ENCODE measurements at places on chromosomes 12 and 14.
A peak's percentile ranks its signal among the peaks of the same experiment; 100 is the strongest.

DNA sequence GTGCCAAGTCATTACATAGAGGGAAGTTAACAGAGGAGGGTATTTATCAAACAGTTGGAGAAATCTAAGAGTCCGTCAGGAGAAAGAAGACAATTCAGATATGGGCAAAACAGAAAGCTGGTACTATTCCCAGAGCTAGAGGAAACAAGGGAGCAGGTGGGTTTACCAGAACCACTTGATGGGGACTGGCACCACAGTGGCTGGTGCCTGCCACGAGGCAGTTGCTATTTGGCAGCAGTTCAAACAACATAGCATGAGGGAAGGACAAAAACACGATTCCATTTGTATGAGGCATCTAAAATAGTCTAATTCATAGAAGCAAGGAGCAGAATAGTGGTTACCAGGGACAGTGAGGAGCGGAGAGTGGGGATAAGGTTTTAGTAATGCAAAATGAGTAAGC is 24.6 kb upstream of the KLRD1 start:
- no peak for DNase-seq

- no peak for DNase-seq
These were observed 1.0 kb downstream of the RTL1 start for GRCh38 chr14:100902295-100903133.

DNA sequence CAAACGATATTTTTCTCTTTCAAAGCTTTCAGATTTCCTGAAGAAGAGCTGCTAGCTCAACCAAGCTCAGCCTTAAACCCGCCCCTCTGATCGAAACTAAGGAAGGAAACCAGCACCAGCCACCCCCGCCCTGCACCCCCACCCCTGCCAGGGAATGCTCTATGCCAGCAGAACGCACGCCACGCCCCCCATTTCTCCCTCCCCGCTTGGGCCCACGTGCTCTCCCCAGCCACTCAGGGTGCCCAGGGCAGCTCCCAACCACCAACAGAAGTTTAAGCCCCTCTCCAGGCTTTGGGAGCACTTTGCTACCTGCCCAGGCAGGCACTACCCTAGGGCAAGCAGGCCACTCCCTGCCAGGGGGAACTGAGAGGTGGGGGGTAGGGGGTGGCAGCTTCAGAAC is 18.8 kb upstream of the KRT78 start:
- no peak for DNase-seq

DNA sequence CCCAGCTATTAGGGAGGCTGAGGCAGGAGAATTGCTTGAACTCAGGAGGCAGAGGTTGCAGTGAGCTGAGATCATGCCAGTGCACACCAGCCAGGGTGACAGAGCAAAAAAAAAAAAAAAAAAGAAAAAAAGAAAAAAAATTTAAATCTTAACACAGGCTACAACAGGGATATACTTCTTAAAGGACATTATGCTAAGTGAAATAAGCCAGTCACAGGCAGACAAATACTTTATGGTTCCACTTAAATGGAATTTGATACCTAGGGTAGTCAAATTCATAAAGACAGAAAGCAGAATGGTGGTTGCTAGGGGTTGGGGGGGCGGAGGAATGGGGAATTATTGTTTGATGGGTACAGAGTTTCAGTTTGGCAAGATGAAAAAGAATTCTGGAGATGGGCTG is 14.8 kb upstream of the PPTC7 start:
- DNase-seq = no peak

- no peak for DNase-seq
These were observed 411.8 kb downstream of the NPAS3 start for GRCh38 chr14:33350366-33350990.

DNA sequence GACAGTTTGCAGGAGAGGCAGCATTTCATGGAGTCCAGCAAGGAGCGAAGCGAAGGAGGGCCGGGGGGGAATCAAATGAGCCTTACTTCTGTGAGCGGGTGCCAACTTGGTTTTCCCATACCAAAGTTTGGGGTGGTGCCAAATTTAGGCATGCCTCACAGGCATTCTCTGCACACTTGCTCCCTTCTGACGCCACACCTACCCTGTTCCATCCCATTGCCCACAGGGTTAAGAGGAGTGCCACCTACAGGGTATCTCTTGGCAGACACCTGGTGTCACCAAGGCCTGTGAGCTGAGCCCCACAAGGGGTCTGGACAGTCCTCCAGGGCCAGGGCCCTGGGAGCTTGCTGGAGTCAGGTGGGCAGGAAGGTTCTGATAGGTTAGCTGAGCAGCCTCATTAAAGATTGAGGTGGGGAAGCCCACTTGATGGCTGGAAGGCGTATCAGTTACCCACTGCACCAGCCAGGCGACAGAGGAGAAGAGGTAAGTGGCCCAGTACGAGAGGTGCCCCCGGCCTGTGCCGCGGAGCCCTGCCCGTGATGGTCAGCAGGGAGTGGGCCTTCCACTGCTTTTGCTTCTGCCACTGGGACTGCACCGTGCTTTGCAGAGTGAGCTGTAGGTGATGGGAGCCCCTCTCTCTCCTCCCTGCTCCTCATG is 45.2 kb downstream of the DEGS2 start:
- no peak for DNase-seq

GRCh38 chr12:40980427-40980961 is 207.6 kb upstream of the PDZRN4 start:
- DNase-seq = peak; percentile 59

DNA sequence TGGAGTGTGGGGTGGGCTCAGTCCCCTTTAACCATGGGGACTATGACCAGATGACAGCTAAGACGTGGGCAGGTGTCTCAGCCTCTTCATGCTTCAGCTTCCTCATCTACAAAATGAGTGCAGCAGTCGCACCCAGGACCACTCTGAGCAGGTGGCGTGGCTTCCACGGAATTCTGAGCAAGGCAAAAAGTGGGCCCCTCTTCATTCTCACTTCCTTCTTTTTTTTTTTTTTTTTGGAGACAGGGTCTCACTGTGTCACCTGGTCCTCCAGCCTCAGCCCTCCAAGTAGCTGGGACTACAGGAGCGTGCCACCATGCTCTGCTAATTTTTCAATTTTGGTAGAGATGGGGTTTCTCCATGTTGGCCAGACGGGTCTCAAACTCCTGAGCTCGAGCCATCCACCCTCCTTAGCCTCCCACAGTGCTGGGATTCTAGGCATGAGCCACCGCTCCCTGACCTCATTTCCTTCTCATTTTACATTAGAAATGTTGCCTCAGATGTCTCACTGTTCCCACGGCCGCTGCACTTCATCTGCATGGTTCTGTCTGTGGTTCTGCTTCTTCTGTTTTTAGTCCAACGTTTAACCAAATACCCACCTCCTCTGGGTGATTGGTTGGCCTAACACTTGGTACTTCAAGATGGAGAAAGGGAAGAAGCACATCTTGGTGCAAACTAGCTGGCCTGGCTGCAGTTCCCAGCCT is 41.3 kb upstream of the BCL7A start:
- no peak for DNase-seq

Data from foreskin keratinocyte (primary cell).